ENCODE measurements at places on chromosomes 2 and 18.

DNA sequence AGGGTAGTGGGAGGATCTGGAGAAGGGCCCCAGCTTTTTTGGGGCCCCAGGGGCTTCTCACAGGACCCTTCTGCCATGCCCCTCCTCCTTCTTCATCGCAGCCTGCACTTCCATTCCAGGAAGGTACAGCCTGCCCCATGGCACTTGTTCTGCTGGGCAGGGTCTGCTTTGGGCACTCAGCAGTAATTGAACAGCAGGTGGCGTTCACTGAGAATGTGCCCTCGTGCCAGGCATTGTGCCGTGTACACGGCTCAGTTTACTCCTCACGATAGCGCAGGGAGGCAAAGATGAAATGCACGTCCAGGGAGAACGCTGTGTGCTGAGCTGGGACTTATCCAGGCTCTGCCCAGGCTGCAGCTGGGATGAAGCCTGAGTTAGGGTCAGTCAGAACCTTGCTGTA is 54.8 kb upstream of the ASB18 start:
- no peak for DNase-seq

DNA sequence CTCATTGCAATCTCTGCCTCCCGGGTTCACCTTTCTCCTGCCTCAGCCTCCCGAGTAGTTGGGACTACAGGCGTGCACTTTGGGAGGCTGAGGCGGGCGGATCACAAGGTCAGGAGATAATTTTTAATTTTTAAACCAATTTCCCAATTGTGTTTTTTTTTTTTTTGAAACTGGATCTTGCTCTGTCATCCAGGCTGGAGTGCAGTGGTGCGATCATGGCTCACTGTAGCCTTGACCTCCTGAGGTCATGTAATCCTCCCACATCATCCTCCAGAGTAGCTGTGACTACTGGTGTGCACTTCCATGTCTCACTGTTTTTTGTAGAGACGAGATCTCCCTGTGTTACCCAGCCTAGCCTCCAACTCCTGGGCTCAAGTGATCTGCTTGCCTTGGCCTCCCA is 49.3 kb downstream of the GLS start:
- DNase-seq: no peak

GRCh38 chr2:152407204-152407721 is 72.3 kb downstream of the FMNL2 start:
- no peak for DNase-seq

DNA sequence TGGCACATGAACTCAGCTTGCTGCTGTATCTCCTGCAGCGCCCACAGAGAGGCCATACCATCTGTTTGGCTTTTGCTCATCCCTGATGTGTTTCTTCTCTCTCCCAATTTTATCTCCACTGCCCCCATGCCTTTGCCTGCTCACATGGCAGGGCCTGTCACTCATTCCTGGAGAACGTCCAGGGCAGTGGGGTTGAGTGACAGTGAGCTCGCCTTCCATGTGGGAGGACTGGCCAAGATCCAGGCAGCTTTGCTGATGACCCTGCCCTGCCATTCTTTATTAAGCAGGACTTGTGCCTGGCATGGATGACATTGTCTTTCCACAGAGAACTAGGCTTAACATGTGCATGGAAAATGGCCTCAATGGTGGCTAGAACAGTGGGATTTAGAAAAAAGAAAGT is 230.5 kb upstream of the THSD7B start:
- no peak for DNase-seq

- DNase-seq: no peak
These were observed 4.5 kb downstream of the NR4A2 start for GRCh38 chr2:156327835-156328695.

- DNase-seq: no peak
These were observed 118.6 kb upstream of the DLGAP1 start for GRCh38 chr18:4573735-4574134.

- no peak for DNase-seq
These were observed 458.7 kb downstream of the LPIN1 start for GRCh38 chr2:12205086-12205485.

GRCh38 chr2:96877631-96878092 is 7.8 kb upstream of the SEMA4C start:
- DNase-seq: no peak

- DNase-seq: no peak
These were observed 43.6 kb upstream of the ZNF804A start for GRCh38 chr2:184554736-184555135.

DNA sequence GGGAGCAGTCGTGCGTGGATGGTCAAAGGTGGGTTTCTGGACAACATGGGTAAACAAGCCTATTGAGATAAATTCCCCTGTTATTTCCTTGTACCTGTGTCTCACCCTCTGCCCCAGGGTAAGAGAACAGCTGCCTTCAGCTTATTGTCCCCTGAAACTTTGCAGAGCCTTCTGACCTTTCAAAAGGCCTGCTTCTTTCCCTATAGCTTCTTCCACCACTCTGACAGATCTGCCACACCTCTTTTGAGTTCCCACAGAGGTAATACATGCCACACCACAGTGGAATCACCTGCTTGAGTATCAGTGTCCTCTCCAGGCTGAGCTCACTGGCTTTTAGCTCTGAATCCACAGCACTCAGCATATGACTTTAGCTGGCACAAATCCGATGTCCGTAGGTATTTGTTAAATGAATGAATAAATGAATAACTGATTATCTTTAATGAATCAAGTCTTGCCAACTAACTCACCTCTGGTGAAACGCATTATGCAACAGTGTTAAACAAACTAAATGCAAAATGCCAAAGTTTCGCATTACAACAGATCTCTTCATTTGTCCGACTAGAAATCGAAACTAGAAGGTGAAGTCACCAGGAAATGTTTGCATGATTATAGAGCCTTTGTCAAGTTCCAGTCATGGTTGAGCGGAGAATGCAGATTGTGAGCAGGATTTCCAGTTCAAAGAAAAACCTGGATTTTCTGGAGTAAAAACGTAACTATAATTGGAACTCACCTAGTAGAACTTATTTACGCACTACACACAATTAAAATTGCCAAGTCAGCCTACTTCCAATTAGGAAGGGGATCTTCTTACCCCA is 16.4 kb downstream of the DYNAP start:
- DNase-seq: no peak

DNA sequence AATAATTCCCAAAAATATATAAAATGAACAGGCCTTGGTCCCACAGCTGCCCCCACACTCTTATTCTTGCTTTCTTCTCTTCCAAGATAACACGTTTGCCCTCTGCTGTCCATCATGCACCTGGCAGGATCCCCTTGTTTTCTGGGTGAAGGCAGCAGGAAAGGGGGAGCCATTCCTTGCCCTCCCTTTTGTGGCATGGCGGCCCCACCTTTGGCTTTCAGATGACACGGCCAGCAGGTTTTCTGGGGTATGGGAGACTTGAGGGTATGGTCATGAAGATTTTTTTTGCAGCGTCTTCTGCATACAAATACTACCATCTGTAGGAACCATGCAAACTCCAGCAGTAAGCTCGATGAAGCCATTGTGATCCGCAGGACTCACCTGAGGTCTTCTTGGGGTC is 118.8 kb downstream of the MAPK4 start:
- DNase-seq: no peak

- DNase-seq: no peak
These were observed 190.1 kb upstream of the SP5 start for GRCh38 chr2:170524828-170525565.

DNA sequence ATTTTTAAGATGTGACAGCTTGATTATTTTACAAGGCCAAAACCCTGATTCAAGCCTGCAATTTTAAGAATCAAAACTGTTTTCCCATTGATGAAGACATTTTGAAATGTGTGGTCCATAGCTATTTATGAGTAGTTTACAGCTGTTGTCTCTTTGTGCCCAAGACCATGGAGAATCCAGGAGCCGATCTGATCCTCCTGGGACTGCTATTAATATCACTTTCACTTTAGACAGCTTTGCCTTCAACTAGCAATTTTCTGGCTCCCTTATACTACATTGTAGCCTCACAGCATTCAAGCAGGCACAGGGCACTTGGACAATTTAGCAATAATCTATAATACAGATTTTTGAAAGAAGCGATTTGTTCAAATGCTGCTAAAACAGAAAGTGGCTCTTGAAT is 172.9 kb downstream of the SLC8A1 start:
- DNase-seq: no peak

DNA sequence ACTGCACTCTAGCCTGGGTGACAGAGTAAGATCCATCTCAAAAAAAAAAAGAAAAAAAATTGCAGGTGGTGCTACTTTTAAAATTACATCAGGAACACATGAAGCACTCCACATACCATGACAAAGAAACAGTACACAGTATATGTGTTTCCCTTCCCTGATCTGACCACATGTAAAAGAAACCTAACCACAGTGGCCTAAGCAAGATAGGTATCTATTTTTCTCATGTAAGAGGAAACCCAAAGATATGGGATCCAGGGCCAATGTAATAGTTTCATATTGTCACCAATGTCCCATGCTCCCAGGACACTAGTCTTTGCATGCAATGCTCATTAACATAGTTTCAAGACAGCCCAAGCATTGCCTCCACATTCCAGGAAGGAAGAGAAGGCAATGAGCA is 99.9 kb downstream of the DYM start:
- DNase-seq: no peak

GRCh38 chr2:194674043-194674442 is 983.0 kb upstream of the SLC39A10 start:
- no peak for DNase-seq

DNA sequence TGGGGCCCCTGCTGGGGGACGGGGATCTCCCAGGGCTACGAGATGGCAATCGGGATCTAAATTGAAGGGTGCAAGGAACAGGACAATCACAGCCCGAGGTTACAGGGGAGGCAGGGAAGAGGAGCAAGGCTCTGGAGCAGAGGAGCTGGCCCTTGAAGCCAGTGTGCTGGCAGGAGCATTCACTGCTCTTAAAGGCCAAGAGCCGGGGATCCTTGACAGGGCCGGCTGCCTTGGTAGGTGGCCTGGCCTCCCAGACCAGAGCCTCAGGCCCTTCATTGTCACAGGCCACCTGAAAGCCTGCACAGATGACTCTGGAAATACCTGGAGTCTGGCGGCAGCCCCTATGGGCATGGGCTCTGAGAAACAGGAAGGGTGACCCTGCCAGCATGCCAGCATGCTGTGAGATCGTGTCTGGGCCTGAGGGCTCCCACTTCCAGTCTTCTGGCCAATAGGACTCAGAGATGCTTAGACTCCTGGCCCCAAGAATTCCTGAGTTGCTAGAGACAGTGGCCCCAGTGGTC is 38.7 kb downstream of the PDIA6 start:
- DNase-seq: no peak
